ENCODE measurements at places on chromosomes 16 and 17. TPM values are rescaled to one million over a fixed set of nuclear protein-coding genes. Genes with fewer than 3 reads are reported as not detected.

The GRB2 gene
- 130 TPM for total RNA-seq

The CCL3 gene
- total RNA-seq: 106 TPM

The HAS3 gene
- total RNA-seq: 0.38 TPM

The TBC1D28 gene
- not detected for total RNA-seq

The SLC47A2 gene
- not detected for total RNA-seq

The FSCN2 gene
- total RNA-seq: 0.43 TPM

DNA sequence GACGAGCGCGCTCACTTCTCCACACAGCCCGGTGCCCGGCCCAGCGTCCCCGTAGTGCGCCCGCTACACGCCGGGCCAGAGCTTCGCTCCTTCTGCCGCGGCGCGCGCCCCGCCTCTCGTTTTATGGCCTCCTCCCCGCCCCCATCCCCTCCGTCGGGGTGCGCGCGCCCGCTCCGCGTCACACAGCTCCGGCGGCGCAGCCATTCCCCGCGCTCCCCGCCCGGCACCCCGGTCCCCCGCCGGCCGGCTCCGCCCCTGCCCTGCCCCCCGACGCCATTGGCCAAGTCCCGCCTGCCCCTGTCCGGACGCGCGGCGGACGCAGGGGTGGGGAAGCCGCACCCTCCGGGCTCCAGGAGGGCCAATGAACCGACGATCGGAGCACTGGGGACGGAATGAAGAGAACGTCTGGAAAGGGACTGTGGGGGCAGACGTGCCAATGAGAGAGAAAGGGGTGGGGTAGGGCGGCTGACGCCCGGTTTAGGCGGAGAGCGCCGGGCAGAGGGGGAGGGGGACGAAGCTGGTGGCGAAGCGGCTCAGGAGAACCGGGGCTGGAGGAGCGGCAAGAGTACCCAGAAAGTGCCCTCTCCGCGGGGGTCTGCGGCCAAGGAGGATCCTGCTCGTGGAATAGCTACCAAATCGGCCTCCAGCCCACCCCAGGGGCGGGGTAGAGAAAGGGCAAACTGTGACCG lies at the start of gene TOB1:
Gene TOB1, minus strand, starts transcription at position 94 of the 689 bp plus-strand sequence. CDS start 2,337 bp downstream, outside the sequence.
- DNase-seq: peak; percentile 97

DNA sequence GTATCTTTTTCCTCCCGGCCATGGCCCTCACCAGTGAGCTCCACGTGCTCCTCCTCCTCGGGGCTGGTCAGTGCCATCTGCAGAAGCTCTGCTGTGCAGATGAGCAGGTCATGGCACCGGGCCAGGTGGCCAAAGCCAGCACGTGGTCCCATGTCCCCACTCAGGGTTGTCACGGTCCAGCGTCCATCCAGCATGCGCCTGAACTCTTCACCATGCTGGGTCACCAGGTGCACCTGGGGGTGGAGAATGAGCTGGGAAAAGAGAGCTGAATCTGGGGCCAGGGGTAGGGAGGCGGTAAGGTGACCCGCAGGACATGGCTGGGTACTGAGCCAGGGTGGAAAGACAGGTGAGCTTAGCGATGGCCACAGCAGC lies 1.3 kb downstream of the DHX58 start:
- no peak for DNase-seq

DNA sequence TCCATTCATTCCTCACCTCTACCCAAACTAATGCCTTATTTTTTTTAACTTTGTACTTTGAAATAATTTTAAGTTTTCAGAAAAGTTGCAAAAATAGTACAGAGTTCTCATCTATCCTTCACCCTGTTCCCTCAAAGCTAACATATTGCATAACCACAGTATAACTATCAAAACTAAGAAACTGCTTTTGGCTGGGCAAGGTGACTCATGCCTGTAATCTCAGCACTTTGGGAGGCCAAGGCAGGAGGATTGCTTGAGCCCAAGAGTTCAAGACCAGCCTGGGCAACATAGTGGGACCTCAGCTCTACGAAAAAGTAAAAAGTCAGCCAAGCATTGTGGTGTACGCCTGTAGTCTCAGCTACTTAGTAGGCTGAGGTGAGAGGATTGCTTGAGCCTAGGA lies 147.7 kb downstream of the SKAP1 start:
- DNase-seq: no peak

- DNase-seq: no peak
Observed at GRCh38 chr16:89957216-89957785, 8.7 kb downstream of the DEF8 start.

- DNase-seq: no peak
Observed at GRCh38 chr16:35208001-35208935, 1748.9 kb downstream of the TP53TG3F start.

DNA sequence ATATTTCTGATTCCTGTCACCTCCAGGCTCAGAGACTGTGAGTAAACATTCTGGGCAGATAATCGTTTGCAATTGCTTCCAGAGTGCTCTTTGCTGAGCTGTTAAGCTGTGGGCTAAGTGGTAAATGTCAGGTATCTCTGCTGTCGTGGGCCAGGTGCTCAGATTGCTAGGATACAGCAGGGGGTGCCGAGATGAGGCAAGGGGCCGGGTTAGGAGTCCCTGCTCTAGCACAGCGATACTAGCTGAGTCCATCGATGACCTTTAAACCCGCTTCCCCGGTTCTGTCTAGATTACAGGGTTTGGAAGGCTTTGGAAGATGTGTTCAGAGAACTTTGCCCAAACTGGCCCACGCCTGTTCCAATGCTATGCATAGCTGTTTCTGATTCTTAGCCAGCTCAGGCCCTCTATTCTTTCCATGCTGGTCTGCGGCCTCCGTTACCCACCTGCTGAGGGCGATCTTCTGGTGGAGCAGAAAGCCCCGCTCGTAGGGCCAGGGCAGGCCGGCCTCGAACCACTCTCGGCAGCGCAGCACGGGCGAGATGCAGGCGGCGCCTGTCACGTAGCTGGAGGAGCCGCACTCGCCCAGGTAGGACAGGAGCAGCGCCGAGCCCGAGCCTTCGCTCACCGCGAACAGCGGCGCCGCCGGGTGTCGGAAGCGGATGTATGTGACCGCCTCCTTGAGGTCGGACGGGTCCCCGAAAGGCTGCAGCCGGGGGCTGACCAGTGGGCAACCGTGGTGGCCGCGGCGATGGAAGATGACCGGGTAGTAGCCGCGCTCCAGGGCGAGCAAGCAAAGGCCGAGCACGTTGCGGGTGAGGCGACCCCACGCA lies 979 bp downstream of the ABHD15 start:
- DNase-seq: peak; percentile 76

- no peak for DNase-seq
Observed at GRCh38 chr16:89571636-89572035, 3.9 kb upstream of the CPNE7 start.

- DNase-seq: no peak
Observed at GRCh38 chr17:68505951-68506350, 6.3 kb upstream of the PRKAR1A start.

DNA sequence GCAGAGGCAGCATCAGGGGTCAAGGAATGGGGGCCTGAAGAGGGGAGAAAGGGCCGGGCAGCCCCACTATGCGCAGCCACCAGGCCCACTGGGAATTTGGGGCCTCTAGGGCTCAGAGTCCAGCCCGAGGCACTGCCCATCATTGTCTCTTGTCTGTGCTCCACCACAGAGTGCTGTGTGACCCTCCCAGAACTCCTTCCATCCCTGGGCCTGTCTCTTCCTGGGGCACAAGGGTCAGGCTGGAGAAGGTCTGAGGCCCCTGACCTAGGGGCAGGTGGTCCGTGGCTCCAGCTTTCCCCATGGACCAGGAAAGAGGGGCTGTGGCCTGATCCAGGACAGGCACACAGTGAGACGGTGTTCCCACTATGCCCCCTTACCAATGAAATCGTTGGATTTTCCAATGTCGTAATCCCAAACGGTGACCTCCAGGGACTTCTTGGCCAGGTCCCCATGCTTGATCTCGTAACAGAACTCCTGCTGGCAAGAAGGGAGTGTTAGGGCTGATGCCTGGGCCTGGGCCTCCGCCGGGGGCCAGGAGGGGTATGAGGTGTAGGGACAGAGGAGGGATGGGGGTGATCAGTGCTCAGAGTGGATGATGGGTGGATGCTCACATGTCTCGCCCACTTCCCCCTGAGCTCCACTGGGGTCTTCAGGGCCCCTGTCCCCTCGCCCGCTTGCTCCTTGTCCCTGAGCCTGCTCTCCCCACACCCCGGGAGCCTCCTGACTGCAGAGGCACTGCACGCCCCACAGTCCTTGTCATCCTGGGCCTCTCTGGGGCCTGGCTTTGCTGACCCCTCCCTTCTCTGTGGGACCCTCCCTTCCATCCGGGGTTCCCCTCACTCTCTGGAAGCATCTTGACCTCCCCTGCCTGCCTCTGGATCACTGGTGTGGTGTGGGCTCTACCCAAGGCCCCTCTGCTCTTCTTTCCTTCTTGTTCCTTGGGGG lies 10.7 kb downstream of the SCGB1C2 start:
- DNase-seq: no peak

DNA sequence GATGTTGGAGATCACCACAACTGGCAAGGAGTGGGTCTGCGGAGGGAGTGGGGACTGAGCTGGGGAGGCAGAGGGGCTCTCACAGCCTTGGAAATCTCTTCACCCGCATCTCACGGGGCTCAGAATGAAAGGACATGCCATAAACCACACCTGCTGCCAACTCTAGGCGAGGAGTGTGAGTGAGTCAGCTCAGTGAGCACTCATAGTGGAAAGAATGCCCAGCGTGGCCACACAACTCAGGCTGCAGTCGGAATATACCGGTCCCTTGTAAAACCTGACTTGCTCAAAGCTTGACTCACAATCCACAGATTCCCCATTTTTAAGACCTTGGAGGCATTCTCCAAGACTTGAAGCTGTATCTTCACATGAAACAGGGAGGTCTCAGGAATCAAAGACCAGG lies 36.7 kb downstream of the STAT5A start:
- no peak for DNase-seq

DNA sequence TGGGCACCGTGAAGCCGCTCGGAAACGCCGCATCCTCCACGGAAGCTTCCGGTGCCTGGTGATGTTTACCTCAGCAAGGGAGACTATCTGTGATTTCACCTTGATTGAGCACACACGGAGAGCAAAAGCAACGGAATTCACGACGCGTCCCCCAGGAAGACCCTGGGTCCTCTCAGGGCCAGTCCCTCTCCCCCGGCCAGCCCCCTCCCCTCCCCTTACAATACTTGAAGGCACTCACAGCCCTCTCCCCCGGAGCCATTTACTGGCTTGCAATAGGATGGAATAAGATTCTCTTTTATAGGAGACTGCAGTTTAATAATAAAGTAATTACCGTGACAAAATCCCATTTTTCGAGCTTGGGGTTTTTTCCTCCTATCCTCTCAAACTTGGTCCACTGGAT lies 104.7 kb downstream of the ENGASE start:
- DNase-seq: no peak

DNA sequence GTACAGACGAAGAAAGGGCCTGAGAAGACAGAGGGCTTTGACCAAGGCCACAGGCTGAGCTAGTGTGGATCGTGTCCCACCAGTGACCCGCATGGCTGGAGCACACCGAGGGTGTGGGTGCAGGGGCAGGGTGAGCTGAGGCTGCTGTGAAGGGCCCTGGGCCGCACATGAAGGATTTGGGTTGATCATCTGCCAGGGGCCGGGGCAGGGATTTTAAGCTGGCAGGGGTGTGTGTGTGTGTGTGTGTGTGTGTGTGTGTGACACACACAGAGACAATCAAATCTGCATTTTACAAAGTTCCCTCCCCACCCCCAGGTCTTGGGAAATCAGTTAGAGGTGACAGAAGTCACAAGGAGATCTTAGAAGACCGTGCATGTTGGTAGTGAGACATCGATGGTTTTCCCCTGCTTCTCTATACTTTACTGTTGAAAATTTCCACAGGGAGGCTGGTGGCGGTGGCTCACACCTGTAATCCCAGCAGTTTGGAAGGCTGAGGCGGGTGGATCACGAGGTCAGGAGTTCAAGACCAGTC lies 65.2 kb downstream of the SRCIN1 start:
- no peak for DNase-seq

DNA sequence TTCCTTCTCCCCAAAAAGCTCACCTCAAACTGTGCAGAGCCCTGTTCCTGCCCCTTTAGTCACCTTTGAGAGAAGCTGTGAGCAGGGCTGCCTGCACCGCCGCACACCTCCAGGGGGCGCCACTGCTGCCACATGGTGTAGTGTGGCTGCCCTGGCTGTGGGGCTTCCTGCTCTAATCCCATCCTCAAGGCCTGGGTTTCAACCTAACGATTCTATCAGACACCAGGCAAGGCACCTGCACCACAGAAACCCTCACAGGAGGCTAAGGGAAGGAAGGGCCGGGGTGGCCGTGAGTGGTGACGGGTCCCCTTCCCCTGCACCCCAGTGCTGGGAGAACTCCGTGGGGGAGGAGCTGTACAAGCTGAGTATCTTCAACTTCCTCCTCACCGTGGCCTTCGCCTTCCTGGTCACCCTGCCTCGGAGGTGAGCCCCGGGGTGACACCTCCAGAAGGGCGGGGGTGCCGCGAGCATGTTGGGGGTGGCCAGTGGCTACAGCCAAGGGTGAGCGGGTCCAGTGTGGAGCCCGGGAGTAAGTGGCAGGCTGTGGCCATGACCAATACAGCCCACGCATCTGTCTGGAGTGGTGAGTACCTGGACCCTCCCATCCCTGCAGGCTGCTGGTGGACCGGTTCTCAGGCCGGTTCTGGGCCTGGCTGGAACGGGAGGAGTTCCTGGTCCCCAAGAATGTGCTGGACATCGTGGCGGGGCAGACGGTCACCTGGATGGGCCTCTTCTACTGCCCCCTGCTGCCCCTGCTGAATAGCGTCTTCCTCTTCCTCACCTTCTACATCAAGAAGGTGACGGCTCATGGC lies 7.0 kb downstream of the TMC8 start:
- DNase-seq: peak; percentile 60

DNA sequence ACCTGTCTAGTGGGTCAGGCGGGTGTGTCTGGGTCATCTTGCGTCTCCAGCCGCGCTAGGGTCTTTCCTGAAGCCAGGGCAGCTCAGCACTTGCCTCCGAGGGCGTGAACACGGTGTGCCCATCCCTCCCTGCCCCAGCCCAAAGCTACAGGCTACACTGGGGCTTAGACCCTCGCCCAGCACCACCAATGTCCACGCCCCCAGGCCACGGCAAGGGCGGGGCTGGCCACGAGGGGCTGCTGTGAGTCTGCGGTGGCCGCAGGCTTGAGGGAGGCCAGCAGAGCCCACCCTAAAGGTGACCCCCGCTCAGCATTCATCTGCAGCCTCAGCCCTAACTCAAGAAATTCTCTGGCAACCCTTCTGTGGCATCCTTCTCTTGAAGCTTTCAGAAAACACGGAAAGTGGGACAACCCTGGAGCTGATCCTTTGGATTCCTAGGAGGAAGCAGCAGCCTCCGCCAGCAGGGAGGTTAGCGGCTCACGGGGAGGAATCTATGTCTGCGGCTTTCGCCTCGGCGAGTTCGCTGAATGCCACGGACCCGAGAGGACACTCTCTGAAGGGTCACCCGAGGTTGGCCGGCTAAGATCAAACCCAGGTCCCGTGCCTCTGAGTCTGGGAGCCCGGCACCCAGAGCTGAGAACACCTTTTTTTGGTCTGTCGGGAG lies 41.7 kb downstream of the TIMM22 start:
- no peak for DNase-seq

- no peak for DNase-seq
Observed at GRCh38 chr17:78738278-78738677, 43.8 kb downstream of the CYTH1 start.

- no peak for DNase-seq
Observed at GRCh38 chr17:80726558-80727408, 182.1 kb downstream of the RPTOR start.

- DNase-seq: no peak
Observed at GRCh38 chr17:73350864-73351263, 39.1 kb upstream of the CDC42EP4 start.

- DNase-seq: no peak
Observed at GRCh38 chr17:7079581-7080455, at the start of gene CLEC10A. CLEC10A (minus strand) TSS chr17:7080251; CDS start chr17:7078812, 1,439 bp downstream.

- DNase-seq: no peak
Observed at GRCh38 chr16:878886-879285, 78.4 kb upstream of the GNG13 start.

GRCh38 chr17:64148699-64149098 lies 18.8 kb upstream of the ERN1 start:
- no peak for DNase-seq
